ENCODE measurements at places on chromosomes 12 and 14.

DNA sequence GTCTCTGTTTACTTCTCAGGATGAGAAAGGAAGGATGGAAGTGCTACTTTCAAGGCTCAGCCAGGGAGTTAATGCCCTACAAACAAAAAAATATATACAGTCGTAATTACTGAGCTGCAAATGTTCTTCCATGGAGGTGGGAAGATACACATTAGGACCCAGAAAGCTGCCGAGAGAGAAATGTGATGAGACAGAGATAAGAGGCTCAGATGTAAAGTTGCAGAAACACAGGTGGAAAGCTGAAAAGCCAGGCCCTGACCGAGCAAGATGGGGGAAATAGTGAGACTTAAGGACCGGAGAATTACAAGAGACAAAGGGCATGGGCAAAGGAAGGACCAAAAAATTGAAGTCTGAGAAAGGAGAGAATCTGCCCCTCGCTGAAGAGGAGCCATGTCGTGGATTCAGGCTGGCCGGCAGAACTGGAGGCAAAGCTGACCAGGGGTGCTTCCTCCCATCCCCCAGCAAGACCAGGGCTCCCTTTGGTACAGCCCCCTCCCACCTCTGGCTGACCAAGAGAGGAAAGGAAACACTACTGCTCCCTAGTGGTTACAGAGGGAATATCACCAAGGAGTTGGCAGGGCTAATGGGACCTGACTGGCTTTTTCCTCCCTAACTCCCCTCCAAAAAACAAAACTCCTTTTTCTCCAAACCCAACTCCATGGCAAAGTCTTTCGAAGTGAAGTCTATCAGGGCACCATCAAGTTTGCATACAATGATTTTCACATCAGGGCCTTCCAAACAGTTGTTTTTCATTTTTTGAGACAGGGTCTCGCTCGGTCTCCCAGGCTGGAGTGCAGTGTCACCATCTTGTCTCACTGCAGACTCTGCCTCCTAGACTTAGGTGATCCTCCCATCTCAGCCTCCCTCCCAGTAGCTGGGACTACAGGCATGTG, 12.1 kb downstream of the ZFHX2 start:
- no peak for DNase-seq

DNA sequence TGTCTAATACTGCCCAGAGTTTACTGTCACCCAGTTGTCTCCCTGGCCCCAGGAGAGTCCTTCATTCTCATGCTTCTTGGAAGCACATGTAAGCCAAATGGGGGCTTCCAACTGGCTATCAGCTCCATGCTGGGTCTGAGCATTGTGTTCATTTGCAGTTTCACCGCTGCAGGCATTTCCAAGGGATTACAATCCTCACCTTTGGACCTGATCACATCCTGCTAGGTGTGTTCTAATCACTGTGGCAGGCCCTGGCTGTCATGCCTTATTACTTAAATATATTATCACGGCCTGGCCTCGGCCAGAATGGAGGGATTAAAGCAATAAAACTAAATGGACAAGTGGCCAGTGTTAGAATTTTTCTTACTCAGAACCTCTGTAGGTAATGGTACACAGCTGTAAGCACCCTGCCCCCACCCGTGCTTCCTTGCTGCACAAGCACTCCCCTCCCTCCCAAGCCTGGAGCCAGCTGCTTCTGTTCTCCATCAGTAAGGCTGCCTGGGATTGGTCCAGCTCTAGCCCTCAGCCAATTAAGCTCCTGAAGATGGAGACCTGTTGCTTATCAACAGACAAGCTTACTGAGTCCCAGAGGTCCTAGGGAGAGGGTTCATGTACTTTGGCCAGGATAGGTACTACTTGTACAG, 175.9 kb upstream of the RBM19 start:
- DNase-seq: no peak

GRCh38 chr12:128684352-128684751, 139.4 kb downstream of the SLC15A4 start:
- DNase-seq: no peak

- DNase-seq: no peak
These were observed 1.4 kb downstream of the FIGNL2 start for GRCh38 chr12:51846911-51847642.

GRCh38 chr14:100541621-100542560, 45.3 kb downstream of the BEGAIN start:
- DNase-seq: no peak

DNA sequence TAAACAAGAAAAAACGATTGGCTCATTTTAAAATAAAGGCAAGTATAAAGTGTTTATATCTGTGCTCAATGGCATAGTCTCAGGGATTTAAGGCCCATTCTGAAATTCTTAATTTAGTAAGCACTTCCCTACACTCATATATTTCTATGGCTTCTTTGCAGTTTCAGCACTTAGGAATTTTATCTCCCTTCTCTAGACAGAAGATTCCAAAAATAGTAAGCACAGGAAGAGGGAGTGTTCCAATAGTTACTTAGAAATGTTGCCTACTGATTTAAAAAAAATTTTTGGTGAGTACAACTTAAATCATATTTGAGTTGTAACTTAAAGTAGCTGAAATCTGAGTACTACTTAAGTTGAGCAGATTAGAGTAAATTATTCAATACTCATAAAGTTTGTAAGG, 19.8 kb downstream of the INSM2 start:
- DNase-seq: no peak

DNA sequence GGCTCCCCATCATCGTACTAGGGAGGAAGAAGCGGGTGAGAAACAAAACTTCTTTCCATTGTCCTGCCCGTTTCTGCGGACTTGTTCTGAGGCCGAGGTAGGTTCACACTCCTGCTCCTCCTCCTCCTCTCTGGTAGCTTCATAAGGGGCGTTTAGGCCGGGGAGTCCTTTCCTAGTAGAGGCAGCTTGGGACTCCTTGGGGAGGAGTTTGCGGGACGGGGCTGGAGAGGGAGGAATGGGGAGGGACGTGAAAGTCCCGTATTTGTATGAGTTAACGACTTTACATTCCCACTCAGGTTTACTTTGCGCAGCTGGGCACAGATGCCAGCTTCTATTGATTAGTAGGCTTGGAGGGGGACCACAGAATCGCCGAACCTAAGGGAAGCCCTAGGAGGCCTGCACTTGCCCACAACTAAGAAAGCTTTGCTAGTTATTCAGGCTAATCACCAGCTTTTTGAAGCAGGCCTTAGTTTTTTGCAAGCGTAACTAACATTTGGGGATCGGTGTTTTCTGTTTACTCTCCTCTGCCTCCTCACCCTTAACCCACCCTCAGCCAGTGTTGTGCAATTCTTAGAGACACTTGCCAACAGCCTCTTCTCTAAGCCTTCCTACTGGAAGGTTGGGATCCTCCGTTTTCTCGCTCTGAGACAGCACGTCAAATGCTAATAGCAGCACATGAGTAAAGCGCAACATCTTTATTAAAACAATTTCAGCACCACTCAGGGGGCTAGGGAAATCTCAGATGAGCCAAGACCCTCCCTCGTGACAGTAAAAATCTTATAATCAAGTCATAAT, 499 bp downstream of the RNASE4 start:
- no peak for DNase-seq

GRCh38 chr12:32516230-32516629, 116.9 kb downstream of the FGD4 start:
- DNase-seq: no peak

GRCh38 chr14:90019824-90020523, 41.8 kb upstream of the KCNK13 start:
- DNase-seq: no peak

DNA sequence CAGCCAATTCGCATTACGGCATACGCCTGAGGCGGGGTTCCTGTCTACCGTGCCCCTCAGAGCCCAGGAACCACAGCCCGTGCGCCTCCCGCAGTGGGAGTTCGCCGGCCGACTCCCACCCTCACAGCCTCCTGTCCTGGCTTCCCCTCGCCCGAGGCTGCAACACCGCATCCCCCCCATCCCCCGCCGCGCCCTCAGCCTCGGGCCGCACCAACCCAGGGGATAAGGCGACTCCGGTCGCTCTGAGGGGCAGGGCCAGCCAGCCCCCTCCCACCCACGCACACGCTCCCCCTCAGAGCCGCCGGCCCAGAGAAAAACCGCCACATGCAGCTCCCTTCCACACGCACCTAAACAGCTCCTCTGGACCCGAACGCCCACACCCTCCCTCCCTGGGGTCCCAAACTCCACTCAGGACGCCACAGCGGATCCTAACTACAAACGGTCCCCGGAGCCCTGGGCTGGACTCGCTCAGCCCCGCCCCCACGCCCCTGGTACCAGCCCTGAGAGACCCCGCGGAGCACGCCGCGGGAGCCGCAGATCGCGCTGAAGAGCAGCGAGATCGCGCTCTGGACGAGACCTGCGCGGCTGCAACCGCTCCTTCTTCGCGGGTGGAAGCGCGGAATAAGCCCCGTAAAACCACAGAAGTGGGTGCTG, at the start of gene C14orf39:
Gene C14orf39, minus strand, starts transcription at position 466 of the 654 bp plus-strand sequence. CDS start 985 bp downstream, outside the sequence.
- DNase-seq: no peak

- DNase-seq: no peak
These were observed 8.8 kb downstream of the SERPINA10 start for GRCh38 chr14:94284221-94284620.

DNA sequence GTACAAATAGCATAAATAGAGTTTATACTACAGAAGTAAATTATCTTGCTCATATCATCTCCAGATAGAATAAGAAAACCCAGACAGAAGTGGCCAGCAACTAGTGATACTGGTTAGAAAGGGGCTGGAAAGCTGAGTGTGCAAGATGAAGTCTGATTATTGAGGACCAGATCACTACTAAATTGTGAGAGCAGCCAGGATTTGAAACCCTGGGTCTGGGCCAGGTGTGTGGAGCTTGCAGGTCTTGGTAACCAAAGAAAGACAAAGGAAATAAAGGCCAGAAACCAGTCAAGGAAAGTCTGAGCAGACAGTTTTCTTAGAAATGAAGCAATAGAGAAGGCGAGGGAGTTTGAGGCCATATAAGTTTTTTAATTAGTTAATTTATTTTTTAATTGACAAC, 611.8 kb downstream of the ETNK1 start:
- DNase-seq: no peak

GRCh38 chr14:51627313-51627712, 24.4 kb upstream of the FRMD6 start:
- no peak for DNase-seq

DNA sequence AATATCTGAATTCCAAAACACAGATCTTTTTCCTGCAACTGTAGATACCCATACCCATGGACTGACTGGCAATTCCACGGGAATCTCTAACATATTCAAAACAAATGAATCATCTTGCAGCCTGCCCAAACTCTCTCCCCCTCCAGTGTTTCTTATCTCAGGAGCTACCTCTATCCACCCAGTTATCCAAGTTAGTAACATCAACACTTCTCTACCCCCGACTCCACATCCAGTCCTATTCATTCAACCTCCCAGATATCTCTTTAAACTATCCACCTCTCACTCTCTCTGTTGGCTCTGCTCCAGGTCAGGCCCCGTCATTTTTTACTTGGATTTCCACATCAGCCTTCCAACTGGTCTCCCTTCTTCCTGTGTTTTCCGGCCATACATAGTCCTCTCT, 6.7 kb upstream of the KCNH5 start:
- no peak for DNase-seq

DNA sequence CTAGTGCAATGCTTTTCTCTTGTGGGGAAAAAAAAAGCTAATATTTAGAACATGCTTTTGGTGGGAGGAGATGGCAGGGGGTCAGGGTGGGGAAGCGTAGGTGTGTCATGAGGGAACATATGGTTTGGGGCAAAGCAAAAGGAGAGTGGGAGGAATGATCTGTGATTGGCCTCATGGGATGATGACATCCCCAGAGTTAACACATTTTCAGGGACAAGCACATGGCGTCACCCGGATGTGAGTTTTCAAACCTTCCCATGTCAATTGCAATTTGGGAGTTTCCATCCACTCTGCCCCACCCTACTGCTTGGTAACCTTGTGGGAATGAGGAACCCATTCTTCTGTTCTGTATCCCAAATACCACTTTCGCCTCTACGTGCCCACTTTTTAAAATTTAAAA, 164.2 kb downstream of the SSPN start:
- no peak for DNase-seq

GRCh38 chr12:42574851-42575266, 14.7 kb downstream of the PRICKLE1 start:
- DNase-seq: no peak
